Type B pancreatic cell (in vitro differentiated cells): ENCODE measurements at places on chromosomes 6 and 20.

DNA sequence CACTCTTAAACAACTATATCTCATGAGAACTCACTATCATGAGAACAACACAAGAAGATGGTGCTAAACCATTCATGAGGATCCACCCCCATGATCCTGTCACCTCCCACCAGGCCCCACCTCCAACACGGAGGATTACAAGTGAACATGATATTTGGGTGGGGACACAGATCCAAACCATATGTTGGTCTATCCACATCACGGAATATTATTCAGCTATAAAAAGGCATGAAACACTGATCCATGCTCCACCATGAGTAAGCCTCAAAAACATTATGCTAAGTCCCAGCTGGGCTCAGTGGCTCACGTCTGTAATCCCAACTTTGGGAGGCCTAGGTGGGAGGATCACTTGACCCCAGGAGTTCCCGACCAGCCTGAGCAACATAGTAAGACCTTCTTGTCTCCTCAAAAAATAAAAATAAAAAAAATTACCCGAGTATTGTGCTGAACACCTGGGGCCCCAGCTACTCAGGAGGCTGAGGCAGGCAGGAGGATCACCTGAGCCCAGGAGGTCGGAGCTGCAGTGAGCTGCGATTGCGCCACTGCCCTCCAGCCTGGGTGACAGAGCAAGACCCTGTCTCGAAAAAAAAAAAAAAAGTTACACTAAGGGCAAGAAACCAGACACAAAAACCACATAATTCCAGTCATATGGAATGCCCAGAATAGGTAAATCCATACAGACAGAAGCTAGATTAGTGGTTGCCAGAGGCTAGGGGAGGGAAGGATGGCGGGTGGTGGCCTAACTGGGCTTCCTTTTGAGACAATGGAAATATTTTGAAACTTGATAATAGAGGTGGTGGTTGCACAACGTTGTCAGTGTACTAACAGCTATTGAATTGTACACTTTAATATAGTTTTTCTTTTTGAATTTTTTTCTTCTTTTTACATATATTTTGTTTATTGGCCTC is 43.1 kb downstream of the ZNF217 start:
- no peak for DNase-seq

DNA sequence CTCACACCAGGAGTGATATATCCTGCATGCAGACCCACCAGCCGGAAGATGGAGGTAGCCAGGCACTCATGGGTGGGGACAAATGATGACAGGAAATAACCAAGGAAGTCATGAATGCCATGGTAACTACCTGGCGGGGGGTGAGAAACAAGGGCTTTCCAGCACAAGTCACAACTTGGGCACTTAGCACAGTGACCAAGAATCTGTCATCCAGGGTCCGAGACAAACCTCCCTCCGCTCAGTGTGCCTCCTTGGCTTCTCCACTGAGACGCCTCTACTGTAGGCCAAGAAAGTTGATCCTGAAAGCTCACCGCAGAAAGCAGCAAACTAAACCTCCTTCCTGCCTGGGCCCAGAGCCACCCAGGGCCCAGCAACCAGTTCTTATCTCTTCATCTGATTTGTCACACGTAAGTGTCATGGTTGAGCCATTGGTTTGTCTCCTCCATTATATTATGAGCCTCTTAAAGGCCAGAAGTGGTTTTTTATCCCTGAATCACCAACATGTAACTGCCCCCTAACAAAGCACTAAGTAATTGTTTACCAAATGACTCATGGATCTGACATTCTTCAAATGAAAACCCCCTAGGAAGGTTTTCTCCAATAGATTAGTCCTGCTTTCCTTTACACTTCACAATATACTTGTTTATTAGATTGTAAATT is 84.3 kb upstream of the TAB2 start:
- no peak for DNase-seq

GRCh38 chr20:45758096-45758495 is 33.6 kb downstream of the WFDC3 start:
- DNase-seq, result no peak

- DNase-seq, result no peak
Measured at GRCh38 chr20:33724439-33725094, 4.5 kb upstream of the PXMP4 start.

DNA sequence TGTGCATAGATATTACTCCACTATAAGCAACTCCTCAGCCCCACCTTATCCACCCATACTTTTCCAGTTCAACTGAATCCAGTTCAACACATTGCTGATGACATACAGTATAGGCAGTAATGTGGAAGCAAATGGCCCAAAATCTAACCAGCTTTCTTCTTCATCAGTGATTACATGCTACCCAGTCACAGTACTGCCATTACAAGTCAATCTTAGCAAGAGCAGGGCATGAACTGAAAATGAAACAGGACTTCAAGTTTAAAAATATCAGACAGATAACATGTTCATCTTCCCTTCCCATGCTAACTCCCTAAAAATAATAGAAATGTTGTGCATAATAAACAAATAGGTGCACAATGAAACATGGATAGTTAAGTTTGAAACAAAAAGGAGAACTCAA is 19.2 kb downstream of the RRAGD start:
- DNase-seq, result no peak

DNA sequence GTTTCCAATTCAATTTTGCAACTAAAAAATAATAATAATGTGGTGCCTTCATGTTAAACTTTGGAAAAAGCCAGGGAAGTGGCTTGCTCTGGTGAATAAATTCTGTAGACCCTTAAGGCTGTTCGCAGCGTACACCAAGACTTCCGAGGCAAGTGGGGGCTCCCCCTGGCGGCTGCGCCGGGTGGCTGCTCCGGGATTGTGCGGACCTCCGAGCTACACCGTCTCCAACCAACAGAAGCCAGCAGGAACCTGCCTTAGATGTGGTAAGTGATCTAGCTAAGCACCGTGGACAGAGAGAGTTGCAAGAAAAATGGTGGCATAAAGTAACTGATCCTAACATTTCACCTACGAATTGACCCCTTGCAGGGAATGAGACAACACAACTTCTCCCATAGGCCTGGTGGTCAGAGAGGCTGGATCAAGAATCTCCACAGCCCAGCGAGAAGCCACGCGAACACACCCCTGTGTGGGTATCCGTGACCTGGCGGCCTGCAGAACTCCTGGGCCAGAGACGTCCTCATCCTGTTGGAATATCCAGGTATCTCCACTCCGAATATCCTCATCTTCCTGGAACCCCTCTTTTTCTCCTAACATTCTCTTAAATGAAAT is 69.6 kb downstream of the TBXT start:
- peak; percentile 87 for DNase-seq

- no peak for DNase-seq
Measured at GRCh38 chr20:45238139-45238538, 16.2 kb downstream of the SLPI start.

DNA sequence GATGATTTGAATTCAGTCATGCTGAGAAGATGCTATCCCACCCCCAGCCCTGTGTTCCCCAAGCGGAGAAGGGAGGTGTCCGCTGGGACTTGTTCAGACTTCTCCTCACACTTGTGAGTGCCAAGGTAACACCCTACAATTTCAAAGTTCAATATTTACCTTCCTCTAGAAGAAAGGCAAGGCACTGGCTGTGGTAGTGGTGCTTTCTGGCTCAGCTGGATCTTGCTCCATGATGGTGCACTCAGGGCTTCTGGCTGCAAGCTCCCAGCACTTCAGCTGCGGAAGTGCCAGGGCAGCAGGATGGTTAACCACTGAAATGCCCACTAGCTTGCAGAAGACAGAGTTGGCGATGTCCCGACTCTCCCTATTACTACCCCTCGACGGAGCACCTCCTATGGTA is 135.4 kb downstream of the MTFR2 start:
- no peak for DNase-seq

- no peak for DNase-seq
Measured at GRCh38 chr6:137729866-137730629, 137.0 kb upstream of the TNFAIP3 start.

DNA sequence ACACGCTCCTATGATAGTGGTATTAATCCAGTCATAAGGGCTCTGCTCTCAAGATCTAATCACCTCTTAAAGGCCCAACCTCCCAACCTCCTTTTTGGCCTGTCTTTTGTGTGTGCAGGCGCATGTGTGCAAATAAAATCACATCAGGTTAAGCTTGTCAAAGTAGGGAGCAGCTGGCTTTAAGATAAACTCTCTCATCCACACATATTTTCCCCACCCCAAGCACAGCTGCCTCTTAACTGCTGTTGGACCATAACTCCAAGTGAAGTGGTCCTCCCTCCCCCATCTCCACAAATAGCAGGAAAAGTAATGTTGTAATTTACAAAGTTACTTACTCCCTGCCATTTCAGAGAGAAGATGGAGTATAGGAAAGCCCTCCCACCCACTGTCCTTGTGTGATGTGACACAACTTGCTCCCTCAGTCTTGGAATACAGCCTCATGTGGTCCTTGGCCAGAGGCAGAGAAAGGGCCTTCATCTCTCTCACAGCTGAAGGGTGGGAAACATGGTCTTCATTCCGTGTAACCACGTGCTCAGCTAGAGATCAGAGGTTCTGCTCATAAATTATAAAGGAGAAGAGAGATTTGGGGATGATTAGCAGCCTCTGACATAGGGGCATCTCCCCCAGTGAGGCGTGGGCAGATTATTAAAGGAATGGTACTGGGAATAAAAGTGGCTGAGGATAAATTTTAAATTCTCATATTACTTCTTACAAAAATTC is 74.8 kb upstream of the TPD52L1 start:
- no peak for DNase-seq

GRCh38 chr6:53055873-53056272 is 9.3 kb upstream of the FBXO9 start:
- DNase-seq, result no peak

DNA sequence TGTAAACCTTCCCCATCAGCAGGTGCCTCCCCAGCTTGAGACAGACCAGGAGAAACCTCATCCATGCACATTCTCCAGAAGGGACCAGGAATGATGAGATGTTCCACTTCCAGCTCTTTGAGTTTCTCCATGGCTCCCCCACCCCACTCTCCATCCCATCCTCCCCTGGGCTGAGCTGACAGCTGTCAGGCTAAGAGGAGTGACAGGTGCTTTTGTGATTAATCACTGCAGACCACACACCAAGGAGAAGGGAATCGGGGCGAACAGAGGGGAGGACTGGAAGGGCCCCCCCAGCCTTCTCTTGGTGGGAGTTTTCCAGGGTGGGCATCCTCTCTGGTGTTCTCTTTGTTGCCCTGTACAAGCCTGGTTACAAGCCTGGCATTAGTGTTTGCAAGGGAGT is 56.1 kb upstream of the ZFAND3 start:
- DNase-seq, result no peak

- DNase-seq, result no peak
Measured at GRCh38 chr6:100116411-100117194, 122.6 kb upstream of the MCHR2 start.

- no peak for DNase-seq
Measured at GRCh38 chr20:24935140-24935539, 13.9 kb upstream of the CST7 start.

DNA sequence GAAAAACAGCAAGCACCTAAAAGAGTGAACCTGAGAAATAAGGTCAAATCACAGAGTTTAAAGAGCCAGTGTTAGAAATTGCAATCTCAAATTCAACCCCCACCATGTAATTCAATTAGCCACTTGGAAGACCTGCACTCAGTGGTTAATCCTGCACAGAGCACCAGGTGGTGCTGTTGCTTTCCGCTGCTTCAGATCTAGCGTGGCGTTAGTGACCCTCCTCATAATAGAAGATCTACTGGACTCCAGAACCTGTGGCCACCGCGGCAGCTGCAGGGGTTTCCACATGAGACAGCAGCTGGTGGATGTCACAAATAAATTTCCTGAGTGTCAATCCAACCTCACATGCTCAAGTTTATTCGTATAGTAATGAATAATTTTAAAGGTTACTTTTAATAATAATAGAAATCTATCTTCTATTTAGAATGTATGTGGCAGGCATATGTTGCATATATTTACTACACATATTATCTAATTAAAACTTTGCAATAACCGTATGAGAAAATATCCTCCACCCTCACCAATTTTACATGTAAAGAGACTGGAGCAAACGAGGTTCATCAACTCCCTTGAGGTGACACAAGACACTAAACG is 84.4 kb downstream of the SYNE1 start:
- DNase-seq, result no peak

GRCh38 chr6:30721198-30722024 is 1.3 kb downstream of the TUBB start:
- DNase-seq, result peak; percentile 97

DNA sequence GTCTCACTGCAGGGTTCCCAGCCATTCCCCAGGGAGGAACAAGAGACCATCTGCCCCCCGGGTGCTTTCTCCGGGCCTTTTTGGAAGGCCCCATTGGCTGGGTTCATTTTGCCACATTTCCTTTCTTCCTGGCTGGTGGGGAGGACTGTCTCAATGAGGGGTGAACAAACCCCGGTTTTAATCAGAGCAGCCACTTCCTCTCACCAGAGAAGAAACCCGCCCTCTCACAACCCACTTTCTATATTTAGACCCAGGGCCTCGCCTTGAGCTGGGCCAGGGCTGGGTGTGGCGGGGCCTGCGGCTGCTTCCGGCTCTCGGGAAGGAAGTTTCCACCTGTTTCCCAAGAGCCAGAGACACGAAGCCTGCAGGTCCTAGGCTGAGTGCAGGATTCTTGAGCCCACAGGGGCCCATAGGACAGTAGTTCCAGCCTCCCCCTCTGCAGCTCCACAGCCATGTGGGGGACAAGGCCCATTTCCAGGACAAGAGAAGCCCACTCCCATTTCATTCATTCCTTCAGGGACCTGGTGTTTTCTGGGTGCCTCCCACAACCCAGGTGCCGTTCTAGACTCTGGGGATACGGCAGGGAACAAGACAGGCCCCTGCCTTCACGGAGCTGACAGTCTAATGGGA is 41.8 kb downstream of the RBM38 start:
- DNase-seq, result no peak

DNA sequence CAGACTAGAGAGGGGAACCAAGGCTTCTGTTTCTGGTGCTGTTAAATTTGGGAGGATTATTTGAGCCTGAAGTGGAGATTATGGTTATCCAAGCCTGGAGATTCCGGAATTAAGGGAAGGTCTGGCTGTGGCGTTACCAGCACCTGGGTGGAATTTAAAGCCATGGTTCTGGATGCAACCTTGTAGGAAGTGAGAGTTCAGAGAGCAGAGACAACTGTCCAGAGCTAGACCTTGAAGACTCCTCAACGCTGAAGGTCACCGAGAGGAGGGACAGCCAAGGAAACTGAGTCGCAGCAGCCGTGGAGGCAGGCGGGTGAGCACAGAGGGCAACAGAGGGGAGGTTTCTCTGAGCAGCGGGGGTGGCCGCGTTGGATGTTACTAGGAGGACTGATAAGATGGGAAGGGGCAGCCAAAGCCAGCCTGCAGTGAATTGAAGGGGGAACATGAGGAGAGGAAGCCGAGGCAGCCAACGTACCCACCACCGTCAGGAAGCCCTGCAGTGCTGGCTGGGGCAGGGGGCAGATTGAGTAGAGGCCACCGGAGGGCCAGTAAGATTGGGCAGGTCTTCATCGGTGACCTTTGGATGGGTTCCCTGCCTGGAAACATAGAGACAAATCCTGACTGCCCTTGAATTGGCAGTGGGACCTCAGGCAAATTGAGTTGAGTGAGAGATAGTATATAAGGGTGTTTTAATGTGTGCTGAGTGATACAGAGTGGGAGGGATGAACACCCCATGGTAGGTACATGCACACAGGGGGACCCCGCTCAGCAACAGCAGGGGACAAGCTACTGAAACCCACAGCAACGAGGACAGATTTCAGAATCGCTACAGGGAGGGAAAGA is 90.3 kb downstream of the SNX5 start:
- DNase-seq, result no peak

GRCh38 chr20:63896264-63897105 is 1.6 kb downstream of the DNAJC5 start:
- DNase-seq, result no peak
